GM23248 (cell line): ENCODE measurements at places on chromosomes 3 and 15. TPM values are rescaled to one million over a fixed set of nuclear protein-coding genes. Genes with fewer than 3 reads are reported as not detected.

The ROBO2 gene
- polyA plus RNA-seq: 0.05 TPM in 1 of 2 replicates, not detected in the other

The KLF15 gene
- 0.14 TPM in 1 of 2 replicates, not detected in the other for polyA plus RNA-seq

The TIMP4 gene
- 0.27 TPM in 1 of 2 replicates, not detected in the other for polyA plus RNA-seq

The PP2D1 gene
- polyA plus RNA-seq: 0.16 TPM in 1 of 2 replicates, not detected in the other

The MESP2 gene
- polyA plus RNA-seq: not detected in 2 replicates

The GP5 gene
- not detected in 2 replicates for polyA plus RNA-seq

The TTLL13 gene
- not detected in 2 replicates for polyA plus RNA-seq

The CPB1 gene
- polyA plus RNA-seq: not detected in 2 replicates

The TRPM1 gene
- polyA plus RNA-seq: not detected in 2 replicates

The ZCWPW2 gene
- 2.1 TPM in 2 replicates for polyA plus RNA-seq

The GNAT1 gene
- polyA plus RNA-seq: not detected in 2 replicates

The CCR1 gene
- not detected in 2 replicates for polyA plus RNA-seq

The ISLR gene
- polyA plus RNA-seq: 124 and 125 TPM in 2 replicates

The PIERCE2 gene
- 6.6 and 7.3 TPM in 2 replicates for polyA plus RNA-seq

The MYZAP gene
- 0.11 and 0.13 TPM in 2 replicates for polyA plus RNA-seq

The GOLGA8H gene
- not detected in 2 replicates for polyA plus RNA-seq

The DUOXA2 gene
- polyA plus RNA-seq: not detected in 2 replicates

The CD96 gene
- polyA plus RNA-seq: not detected in 2 replicates

The GOLGA6B gene
- polyA plus RNA-seq: not detected in 2 replicates

The ARRDC4 gene
- polyA plus RNA-seq: 14.0 and 15.5 TPM in 2 replicates

The IL17RD gene
- 0.34 and 0.42 TPM in 2 replicates for polyA plus RNA-seq

The SERPINI2 gene
- polyA plus RNA-seq: not detected in 2 replicates

The CCNB2 gene
- polyA plus RNA-seq: 33.9 and 34.1 TPM in 2 replicates

The XCR1 gene
- polyA plus RNA-seq: not detected in 2 replicates

The RETNLB gene
- not detected in 2 replicates for polyA plus RNA-seq

The BCL6 gene
- polyA plus RNA-seq: 6.3 and 8.7 TPM in 2 replicates

The AP3B2 gene
- polyA plus RNA-seq: 0.89 and 2.0 TPM in 2 replicates

The PLA2G4D gene
- not detected in 2 replicates for polyA plus RNA-seq

The SPCS1 gene
- polyA plus RNA-seq: 366 and 369 TPM in 2 replicates

The AHSG gene
- not detected in 2 replicates for polyA plus RNA-seq

The DCLK3 gene
- not detected in 2 replicates for polyA plus RNA-seq

The SLC12A1 gene
- polyA plus RNA-seq: not detected in 2 replicates

The IL5RA gene
- polyA plus RNA-seq: not detected in 2 replicates

The THSD4 gene
- 13.3 and 14.2 TPM in 2 replicates for polyA plus RNA-seq

The FBXW12 gene
- not detected in 2 replicates for polyA plus RNA-seq

The APOD gene
- 3.7 and 4.7 TPM in 2 replicates for polyA plus RNA-seq

The HTR3E gene
- not detected in 2 replicates for polyA plus RNA-seq

The DOCK3 gene
- polyA plus RNA-seq: 0.20 and 0.23 TPM in 2 replicates

The ONECUT1 gene
- polyA plus RNA-seq: not detected in 2 replicates
